ENCODE measurements at places on chromosomes 11 and 22.

DNA sequence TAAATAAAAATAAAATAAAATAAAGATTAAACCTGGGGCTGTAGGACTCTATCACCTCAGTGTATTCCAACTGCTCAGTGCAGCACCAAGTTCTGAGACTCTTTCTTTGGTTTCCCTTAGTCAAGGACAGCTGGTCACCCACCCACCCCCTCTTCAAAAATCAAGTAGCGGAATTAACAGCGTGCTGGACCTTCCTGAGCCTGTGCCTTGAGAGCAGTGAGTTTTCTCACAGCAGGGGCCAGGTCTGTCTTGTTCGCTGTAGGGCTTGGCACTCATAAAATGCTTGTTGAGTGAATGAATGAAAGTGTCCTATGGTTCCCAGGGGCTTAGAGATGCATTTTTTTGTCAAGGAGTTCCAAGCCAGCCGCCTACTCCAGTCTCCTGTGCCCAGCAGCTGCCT lies 2.9 kb upstream of the ALX4 start:
- DNase-seq, result no peak

DNA sequence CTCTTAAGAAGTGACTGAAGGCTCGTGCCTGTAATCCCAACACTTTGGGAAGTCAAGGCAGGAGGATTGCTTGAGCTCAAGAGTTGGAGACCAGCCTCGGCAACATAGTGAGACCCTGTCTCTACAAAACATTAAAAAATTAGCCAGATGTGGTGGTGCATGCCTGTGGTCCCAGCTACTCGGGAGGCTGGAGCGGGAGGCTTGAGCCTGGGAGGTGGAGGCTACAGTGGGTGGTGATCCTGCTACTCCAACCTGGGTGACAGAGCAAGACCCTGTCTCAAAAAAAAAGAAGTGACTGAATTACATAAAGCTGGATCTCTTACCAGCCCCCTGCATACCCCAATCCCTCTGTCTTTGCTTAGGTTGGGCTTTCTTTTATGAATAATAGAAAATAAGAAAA lies 58.1 kb downstream of the C22orf31 start:
- no peak for DNase-seq

DNA sequence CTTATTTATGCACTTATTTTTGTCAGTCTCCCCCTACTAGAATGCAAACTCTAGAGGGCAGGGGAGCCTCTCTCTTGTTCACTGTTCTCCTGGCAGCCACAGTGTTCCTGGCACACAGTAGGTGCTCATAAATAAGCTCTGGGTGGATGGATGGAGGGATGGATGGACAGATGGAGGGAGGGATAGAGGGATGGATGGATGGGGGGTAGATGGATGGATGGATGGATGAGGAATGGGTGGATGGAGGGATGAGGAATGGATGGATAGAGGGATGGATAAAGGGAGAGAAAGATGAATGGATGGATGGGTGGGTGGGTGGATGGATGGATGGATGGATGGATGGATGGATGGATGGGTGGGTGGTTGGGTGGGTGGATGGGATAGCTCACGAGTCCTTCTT lies 13.5 kb downstream of the PVALB start:
- no peak for DNase-seq

DNA sequence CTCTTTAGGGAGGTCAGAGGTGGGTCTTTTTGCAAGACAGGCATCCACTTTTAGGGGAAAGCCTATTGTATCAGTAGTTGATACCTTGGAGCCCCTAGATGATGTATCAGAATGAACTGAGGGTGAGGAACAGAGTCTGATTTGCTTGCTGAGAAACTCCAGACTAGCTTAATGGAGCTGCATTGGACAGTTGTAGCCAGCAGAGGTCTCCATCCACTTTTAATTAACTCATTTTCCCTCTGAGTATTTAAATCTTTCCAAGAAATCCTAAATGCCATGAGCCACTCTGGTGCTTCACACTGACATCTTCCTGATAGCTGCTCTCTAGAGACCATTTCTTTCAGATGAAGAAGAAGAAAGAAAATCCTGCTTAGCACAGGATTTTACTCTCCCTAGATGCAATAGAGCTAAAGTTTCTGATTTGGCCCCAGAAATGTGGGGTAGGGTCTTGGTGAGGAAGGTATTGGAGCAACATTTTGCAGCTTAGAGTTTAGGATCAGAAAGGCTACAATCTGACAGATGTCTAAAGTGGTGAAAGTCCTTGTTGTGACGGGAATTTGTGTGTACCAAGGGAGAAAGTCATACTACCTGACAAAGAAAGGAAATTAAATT lies 38.0 kb downstream of the EXT2 start:
- DNase-seq, result no peak

All from endothelial cell (in vitro differentiated cells).